ENCODE measurements at places on chromosomes 3 and 15.

- peak; percentile 89 for DNase-seq
Observed at GRCh38 chr15:66865622-66866611, 163.9 kb downstream of the SMAD6 start.

- DNase-seq = no peak
Observed at GRCh38 chr15:89329329-89330084, 5.1 kb downstream of the POLG start.

DNA sequence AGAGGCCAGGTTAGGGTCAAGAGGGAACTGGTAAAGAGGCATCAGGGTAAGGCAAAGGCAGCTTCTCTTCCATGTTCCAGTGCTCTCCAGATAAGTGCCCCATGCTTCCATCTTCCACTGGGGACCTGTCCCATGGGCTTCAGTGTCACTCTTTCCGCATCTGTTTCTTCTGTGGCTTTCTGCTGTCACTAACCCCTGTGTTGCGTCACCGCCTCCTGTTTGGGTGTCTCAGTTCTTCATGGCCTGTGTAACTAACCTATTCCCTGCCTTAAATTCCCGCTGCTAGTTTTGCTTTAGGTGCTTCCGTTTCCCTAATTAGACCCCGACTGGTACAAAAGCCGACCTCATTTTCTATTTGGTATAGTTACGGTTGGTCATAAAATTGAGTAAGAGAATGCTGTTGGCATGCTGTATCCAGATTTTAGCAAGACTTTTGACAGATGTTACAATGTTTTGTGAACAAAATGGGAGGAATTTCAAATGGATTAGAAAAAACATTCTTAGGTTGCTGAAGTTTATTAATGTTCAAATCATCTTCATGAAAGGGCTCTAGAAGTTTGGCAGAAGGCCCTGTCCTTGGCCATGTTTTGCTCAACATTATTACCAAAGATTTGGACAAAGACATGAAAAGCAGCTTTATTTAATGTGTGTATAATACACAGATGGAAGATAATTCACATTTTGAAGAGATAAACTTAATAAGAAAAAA, 245.3 kb downstream of the BBX start:
- DNase-seq = no peak

- DNase-seq = no peak
Observed at GRCh38 chr3:129633751-129634481, 27.4 kb upstream of the PLXND1 start.

DNA sequence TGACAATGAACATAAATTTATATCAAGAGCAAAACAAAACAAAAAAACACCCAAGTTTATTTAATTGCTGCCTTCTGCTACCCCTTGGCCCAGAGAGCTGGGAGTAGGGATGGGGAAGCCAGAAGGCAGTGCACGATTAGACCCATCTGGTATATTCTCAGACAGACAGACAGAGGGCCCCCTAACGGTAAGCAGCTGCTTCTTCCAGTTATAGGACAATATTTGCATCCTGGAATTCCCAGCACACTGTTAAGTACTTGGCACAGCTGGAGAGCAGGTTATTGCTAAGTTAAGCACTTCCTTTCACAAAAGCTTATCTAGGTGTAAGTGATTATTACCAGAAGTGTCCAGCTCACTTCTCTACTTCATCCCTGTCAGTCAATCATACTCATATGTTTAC, 39.3 kb downstream of the C2CD4B start:
- peak; percentile 12 for DNase-seq

- peak; percentile 88 for DNase-seq
Observed at GRCh38 chr15:63277038-63277892, at the start of gene APH1B. Gene APH1B (plus strand): TSS chr15:63277605. CDS start chr15:63277624, 19 bp downstream.

DNA sequence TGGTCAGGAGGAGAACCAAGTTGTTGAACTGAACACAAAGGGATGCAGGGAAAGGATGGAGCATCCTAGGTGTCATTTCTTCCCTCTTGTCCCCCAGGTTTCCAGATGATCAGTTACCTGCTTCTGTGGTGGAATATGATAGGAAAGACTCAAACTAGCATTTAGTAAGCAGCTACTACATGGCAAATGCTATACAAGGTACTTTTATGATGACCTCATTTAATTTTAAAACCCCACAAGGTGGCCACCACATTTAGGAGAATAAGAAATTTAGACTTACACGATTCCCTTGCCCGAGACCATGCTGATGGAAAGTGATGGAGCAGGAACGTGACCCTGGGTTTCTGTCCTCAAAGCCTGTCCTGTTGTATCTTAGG, 40.9 kb downstream of the CCR4 start:
- no peak for DNase-seq

GRCh38 chr15:71800835-71801745, 9.3 kb upstream of the NR2E3 start:
- DNase-seq = peak; percentile 24

- DNase-seq = no peak
Observed at GRCh38 chr3:78728406-78729145, 1039.2 kb downstream of the ROBO1 start.

GRCh38 chr3:69094467-69095205, 9.9 kb downstream of the ARL6IP5 start:
- no peak for DNase-seq

GRCh38 chr15:81789403-81789802, 256.4 kb downstream of the MEX3B start:
- DNase-seq = no peak

GRCh38 chr3:81097889-81098288, 663.6 kb downstream of the GBE1 start:
- DNase-seq = no peak

DNA sequence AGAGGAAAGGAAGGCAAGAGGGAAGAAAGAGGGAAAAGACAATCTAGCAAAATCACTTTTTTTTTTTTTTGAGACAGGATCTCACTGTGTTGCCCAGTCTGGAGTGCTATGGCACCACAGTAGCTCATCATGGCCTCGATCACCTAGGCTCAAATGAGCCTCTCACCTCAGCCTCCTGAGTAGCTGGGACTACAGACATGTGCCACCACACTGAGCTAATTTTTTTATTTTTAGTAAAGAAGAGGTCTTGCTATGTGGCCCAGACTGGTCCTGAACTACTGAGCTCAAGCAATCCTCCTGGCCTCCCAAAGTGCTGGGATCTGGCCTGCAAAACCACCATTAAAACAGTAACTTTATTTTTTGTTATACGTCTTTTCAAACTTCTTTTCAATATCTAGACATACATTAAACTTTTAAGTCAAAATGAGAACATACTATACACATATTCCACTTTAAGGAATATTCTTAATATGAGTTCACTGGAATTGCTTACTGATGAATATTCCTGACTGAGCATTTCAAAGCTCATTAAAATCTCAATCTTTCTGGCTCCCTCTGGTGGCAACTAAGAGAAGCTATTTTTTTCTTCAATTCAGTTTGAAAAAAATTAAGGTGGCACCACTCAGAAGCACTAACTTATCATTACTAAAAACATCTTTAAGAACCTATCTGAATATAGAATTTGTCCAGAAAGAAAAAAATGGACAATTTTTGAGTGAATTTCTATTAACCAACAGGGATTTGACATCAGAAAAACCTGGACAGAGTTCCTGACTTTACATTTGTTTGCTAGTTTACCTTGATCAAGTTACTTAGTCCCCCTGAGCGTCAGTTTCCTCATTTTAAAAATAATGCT, 40.9 kb downstream of the UACA start:
- peak; percentile 31 for DNase-seq

DNA sequence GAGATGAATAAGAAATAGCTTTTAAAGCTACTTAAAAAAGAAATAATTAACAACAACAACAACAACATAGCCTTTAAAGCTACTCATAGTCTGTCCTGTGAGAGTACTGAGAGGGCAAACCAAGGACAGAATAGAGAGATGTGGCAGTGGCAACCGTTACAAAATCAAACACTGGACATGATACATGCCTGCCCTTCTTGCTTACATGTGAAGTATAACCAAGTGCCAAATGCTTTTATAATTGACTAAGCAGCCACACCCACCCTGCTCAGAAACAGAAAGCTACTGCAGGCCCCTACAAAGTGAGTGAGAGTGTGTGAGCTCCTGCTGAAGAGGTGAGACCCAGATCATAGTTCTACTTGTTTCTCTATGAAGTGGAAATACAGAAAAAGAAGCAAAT, 38.4 kb downstream of the NDUFB4 start:
- no peak for DNase-seq

- no peak for DNase-seq
Observed at GRCh38 chr15:47742334-47742733, 25.0 kb downstream of the SEMA6D start.

- no peak for DNase-seq
Observed at GRCh38 chr3:33577588-33577987, 137.4 kb upstream of the UBP1 start.

DNA sequence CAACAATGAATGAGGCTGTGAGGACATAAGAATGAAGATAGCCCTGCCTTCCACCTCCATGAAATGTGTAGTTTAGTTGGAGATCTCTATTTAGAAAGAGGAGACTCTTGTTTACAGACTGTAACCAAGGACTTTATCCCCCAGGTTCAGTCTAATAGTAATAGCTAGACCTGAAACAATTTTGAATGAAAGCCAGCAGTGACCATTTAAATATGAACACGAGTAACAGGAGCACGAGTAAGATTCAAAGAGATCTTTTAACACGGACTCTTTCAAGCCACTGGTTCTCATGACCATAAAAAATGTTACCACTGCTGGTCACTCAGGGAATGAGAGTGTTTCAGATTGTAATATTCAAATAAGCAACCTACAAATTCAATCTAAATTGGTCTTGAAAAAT, 123.1 kb downstream of the FMN1 start:
- DNase-seq = no peak

GRCh38 chr15:88651971-88652370, 13.2 kb downstream of the ISG20 start:
- DNase-seq = no peak

- DNase-seq = no peak
Observed at GRCh38 chr3:73144276-73144675, 82.8 kb downstream of the EBLN2 start.

- DNase-seq = no peak
Observed at GRCh38 chr3:193342551-193342950, 36.0 kb downstream of the ATP13A5 start.

- DNase-seq = no peak
Observed at GRCh38 chr15:94968133-94968532, 736.8 kb downstream of the MCTP2 start.

GRCh38 chr3:452221-452620, 255.7 kb downstream of the CHL1 start:
- no peak for DNase-seq

DNA sequence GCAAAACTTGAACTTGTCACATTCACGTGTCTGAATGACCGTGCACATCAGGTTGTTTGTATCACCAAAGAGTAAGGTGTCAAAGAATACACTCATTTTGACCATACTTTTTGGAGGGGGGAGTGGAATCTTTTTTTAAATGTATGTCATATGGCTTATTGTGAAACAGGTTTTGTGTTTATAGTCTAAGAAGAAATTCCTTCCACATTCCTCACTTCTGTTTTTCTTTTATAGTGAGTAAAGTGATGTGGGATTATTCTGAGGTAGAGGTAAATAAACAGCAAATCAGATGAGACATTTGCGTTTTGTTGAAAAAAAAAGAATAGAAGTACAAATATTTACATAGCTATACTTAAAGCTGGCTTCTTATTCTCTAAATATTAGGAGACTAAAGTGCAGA, 33.0 kb downstream of the SRP14 start:
- no peak for DNase-seq

DNA sequence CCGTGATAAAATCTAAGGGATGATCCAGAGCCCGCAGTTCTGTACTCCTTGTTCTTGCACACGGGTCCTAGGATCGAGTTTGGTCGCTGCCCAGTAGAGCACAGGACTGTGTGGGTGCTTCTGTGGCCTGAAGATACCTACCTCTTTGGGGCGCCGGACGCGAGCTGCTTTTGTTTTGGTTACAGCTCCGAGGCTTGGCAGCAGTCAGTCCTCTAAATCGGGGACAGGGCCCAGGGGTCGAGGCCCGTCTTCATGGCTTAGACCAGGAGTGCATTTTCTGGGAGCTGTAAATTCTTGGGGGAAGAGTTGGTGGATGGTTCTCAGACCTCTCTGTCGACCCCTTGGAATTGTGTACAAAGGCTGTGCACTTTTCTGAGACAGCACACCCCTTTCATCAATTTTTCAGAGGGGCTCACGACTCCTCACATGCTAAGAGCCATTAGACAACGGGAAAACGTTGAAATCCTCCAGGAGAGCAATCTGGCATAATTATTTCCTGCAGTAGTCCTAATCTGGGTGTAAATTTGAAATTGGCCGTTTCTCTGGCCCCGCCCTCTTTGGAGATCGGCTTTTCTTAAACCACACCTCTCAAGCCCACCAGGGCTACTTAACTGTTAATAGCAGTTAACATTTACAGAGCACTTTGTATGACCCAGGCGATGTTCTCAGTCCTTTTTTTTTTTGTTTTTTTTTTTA, 928 bp downstream of the CEP97 start:
- peak; percentile 28 for DNase-seq

DNA sequence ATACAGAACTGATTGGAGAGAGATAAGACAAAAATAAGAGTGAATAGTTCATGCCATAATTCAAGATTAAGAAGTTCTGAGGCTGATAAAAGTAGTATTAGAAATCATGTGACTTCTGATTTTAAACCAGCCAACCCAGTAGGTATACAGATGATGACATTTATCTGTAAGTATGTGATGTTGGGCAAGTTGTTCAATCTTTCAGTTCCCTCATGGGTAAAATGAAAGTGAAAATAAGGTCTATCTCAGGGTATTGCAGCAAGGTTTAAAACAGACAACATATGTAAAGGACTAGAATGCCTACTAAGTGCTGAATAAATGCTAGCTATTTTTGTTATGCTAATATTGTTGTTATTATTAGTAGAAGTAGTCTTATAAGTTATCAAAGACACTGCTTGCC, 1055.7 kb downstream of the NAALADL2 start:
- no peak for DNase-seq

DNA sequence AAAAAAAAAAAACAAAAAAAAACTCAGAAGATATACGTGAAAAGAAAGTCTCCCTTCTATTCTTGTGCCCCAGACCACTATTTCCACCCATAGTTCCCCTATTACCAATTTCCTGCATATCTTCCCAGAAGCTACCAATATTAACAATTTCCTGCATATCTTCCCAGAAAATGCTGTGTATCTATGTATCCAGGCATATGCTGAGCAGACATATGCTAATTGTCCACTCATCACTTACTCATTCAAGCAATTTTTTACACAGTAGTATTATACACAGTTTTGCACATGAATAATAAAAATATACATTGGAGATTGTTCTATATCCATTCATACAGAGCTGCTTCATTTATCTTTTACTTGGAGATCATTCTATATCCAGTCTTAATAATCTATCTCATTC, 12.6 kb upstream of the SLMAP start:
- no peak for DNase-seq

DNA sequence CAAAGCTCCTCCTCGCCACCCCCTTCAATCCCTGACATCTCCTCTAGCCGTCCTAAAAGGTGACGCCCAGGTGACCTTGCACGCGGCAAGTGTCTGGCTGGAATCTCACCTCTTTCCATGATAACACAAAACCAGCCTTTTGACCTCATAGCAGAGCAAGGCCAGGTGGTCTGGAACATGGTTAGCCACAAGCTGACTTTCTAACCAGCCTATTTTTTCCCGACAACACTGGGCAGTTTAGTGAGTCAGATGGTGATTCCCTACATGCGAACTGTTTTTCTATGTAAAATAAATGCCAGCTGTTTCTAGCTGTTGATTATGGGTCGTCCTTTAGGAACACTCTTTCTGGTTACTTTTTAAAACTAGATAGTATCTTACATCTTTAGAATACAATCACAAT, 243.0 kb downstream of the CD47 start:
- DNase-seq = no peak

GRCh38 chr3:45677033-45677446, 12.2 kb upstream of the SACM1L start:
- DNase-seq = peak; percentile 33

Measured in germinal center (tissue), 1 donor.